ENCODE measurements at places on chromosomes 12 and 14.

DNA sequence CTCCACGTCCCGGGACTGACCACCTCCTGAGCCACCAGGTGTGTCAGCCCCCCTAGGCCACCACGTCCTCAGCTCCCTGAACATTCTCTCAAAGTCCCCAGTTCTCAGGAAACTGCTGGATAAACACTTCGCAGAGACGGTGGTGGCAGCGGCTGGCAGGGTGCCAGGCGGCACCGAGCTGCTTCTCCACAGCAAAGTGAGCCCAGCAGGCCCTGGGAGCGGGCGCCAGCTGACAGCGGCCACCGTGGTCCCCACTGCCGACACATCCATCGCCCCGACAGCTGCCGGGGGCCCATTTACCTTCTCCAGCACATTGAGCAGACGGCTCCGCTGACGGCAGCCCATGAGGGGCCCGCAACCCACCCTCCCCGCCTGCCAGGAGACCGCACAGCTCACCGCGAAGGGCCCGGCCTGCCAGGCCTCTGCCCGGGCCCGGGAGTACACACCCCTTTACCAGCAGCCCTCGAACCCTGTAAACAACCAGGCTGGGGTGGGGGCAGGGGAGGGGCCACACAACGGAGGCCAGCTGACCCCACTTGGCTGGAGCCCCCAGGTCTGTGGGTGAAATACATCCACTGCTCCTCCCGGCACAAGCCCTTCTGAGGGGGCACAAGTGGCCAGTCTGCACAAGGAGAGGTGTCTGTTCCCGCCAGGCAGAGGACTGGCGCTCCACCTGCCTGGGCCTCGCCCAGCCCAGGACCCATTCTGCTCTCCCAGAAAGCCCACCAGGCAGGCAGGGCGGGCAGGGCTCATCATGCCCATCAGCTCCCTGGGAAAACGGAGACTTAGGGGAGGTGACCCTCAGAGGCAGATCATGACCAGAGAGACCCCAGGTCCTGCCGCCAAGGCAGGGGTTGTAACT, 10.5 kb downstream of the AKT1 start:
- DNase-seq = no peak

GRCh38 chr12:8453021-8453513, 2.7 kb upstream of the CLEC6A start:
- DNase-seq = no peak

DNA sequence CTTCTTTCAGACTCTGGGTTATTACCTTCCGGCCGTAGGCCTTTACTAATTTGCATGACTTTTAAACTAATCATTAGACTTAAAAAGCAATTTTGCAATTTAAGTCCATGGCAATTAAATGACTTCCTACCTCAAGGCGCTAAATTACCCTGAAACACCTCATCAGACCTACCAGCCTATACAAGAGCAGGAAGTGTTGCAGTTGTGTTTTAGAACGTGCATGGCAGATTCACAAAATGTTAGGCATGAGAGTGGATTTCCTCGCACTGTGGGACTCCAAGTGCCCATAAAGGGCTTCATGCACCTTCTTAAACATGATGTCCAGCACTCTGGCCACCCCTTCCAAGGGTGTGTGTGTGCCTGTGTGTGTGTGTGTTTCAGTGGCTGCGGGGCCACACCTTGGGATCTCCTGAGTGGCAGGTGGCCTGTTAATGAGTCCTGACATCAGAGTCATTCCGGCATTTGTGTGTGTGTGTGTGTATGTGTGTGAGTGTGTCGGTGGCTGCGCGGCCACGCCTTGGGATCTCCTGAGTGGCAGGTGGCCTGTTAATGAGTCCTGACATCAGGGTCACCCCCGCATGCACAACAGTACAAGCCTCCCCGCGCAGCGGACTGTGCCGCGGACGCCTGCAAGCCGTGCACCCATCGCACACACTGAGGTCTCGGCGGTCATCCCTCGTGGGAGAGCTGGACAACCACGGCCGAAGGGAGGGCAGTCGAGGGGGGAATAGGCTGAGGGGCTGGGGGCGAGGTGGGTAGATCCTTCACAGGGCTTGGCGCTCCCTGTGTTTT, 900 bp downstream of the C2CD5 start:
- peak; percentile 51 for DNase-seq

GRCh38 chr12:72872238-72872887, 600.2 kb downstream of the TRHDE start:
- DNase-seq = no peak
